T-helper 17 cell (primary cell): ENCODE measurements at places on chromosomes 5 and 9.
A peak's percentile ranks its signal among the peaks of the same experiment; 100 is the strongest.

- H3K27ac ChIP-seq, result no peak overlapping the region
- no peak overlapping the region for H3K4me3 ChIP-seq
- H3K36me3 ChIP-seq, result no peaks in the 10 kb centered on the region
- H3K27me3 ChIP-seq, result peaks cover 27% of the 10 kb centered on the region
- no peak for DNase-seq
Observed at GRCh38 chr9:135326633-135327152, 152.9 kb upstream of the PPP1R26 start.

GRCh38 chr5:75367401-75367800, 30.4 kb downstream of the HMGCR start:
- no peaks in the 10 kb centered on the region for H3K36me3 ChIP-seq
- H3K27me3 ChIP-seq, result no peaks in the 10 kb centered on the region
- H3K4me1 ChIP-seq, result peaks cover 11% of the 10 kb centered on the region

DNA sequence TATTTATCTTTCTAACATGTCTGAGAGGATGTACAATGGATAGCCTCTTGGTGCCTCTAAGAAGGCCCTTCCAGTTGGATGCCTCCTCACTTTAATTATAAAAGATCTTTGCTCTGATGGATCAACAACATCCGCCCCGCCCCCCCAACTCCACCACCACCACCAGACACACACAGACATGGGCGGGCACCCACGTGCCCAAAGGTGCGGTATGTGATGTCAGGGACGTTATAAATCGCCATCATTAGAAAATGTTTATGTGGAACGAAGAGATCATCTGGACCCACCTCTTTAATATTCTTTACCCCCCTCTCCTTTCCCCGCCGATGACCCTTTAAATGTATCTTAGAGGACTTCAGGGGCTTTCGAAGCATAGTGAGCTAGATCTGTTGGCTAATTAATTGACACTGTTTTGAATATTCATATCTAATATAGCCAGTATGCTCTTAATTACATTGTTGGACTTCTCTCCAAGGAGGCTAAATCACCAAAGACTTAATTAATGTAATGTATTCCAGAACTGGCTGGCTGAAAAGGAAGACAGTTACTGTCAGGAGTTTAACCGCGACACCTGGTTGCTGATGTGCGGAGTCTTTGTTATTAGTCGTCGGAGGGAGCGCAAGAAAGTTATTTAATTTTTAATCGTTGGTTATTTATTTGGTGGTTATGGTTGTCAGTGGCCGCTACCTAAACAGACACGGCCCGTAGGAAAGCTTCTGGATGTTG, 6.1 kb upstream of the FOXB2 start:
- peaks cover 75% of the 10 kb centered on the region for H3K27me3 ChIP-seq
- peaks cover 17% of the 10 kb centered on the region for H3K4me1 ChIP-seq
- H3K27ac ChIP-seq, result peak overlapping the region; percentile 37
- H3K4me3 ChIP-seq, result no peak overlapping the region
- H3K36me3 ChIP-seq, result peaks cover 7% of the 10 kb centered on the region
- no peak for DNase-seq

GRCh38 chr9:89342948-89343347, 24.6 kb downstream of the SECISBP2 start:
- H3K4me3 ChIP-seq, result no peak overlapping the region
- peaks cover 21% of the 10 kb centered on the region for H3K4me1 ChIP-seq
- DNase-seq, result no peak
- H3K27me3 ChIP-seq, result no peaks in the 10 kb centered on the region
- peaks cover 24% of the 10 kb centered on the region for H3K36me3 ChIP-seq

DNA sequence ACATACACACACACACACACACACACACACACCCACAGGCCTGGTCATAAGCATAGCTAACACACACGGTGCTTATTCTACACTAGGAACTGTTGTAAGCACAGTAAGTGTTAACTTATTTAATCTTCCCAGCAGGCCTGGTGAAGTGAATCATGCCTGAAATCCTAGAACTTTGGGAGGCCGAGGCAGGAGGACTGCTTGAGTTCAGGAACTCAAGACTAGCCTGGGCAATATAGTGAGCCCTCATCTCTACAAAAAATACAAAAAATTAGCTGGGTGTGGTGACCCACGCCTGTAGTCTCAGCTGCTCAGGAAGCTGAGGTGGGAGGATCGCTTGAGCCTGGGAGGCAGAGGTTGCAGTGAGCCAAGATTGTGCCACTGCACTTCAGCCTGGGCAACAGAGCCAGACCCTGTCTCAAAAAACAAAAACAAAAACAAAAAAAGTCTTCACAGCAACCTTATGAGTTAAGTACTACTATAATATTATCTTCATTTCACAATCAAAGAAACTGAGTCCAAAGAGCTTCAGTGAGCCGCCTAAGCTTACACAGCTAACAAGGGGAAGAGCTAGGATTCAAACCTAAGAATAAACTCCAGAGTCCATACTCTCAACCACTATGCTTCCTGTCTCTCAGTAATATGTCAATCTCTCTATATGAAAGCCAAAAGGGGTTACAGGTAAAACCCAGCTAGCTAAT, 2.3 kb downstream of the MEGF9 start:
- H3K27me3 ChIP-seq, result no peaks in the 10 kb centered on the region
- no peaks in the 10 kb centered on the region for H3K36me3 ChIP-seq
- DNase-seq, result no peak
- peak overlapping the region; percentile 94 for H3K4me3 ChIP-seq

GRCh38 chr5:146883511-146883910, 5.0 kb upstream of the PPP2R2B start:
- H3K4me1 ChIP-seq, result peaks cover 7% of the 10 kb centered on the region
- H3K36me3 ChIP-seq, result no peaks in the 10 kb centered on the region
- H3K4me3 ChIP-seq, result no peak overlapping the region

DNA sequence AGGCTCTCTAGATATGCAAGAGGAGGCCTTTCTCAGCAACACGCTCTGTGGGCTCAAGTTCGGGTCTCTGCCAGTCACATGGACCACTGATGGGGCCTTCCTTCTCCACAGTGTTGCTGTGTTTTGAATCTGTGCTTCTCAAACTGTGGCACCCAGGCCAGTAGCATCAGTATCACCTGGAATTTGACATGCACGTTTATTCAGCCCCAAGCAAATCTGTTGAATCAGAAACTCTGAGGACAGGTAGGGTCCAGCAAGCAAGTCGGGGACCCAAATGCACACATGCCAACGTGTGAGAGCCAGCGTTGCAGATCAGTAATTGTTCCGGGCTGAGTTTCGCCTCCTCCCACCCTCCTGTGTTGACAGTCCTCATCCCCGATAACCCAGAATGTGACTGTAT, 502.6 kb downstream of the IRX1 start:
- no peak for DNase-seq
- no peak overlapping the region for H3K4me3 ChIP-seq
- H3K36me3 ChIP-seq, result no peaks in the 10 kb centered on the region
- H3K27me3 ChIP-seq, result no peaks in the 10 kb centered on the region
- H3K4me1 ChIP-seq, result no peaks in the 10 kb centered on the region

DNA sequence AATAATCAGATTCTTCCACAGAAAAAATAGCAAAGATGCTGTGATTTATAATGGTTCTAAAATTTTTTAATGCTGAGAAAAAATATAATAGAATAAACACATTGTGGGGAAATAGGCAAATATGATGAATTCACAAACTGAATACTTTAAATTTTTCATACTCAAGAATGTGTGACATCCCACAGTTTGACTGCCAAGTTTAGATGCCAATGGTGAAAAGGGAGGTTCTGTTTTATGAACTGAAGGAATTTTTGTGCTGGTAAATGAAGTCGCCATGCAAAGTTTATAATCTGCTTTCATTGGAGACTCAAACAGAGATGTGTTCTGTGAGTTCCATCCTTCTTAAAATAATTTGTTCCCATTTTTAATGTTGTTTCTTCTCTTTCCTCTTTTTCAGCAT, 367.5 kb upstream of the ADAMTS16 start:
- DNase-seq, result no peak
- no peaks in the 10 kb centered on the region for H3K27me3 ChIP-seq
- H3K4me1 ChIP-seq, result no peaks in the 10 kb centered on the region
- no peaks in the 10 kb centered on the region for H3K36me3 ChIP-seq

DNA sequence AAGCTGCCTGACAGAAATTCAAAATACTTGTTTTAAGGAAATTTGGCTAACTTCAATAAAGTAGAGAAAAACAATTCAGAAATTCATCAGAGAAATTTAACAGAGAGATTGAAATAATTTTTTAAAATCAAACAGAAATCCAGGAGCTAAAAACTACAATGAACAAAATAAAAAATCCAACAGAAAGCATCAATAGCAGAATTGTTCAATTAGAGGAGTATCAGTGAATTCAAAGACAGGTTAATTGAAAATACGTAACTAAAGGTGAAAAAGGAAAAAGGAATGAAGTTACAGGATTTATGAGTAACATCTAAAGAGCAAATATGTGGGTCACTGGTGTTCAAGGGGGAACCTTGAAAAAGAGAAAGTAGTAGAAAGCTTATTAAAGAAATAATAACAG, 36.8 kb downstream of the FANCC start:
- H3K4me3 ChIP-seq, result no peak overlapping the region
- DNase-seq, result no peak
- H3K36me3 ChIP-seq, result no peaks in the 10 kb centered on the region
- no peaks in the 10 kb centered on the region for H3K4me1 ChIP-seq

- H3K4me1 ChIP-seq, result peaks cover 29% of the 10 kb centered on the region
- no peak overlapping the region for H3K4me3 ChIP-seq
- H3K27me3 ChIP-seq, result no peaks in the 10 kb centered on the region
- peak overlapping the region; percentile 51 for H3K27ac ChIP-seq
Observed at GRCh38 chr9:4690144-4690543, 10.8 kb downstream of the CDC37L1 start.

- no peak for DNase-seq
- no peaks in the 10 kb centered on the region for H3K36me3 ChIP-seq
- no peak overlapping the region for H3K4me3 ChIP-seq
- H3K27ac ChIP-seq, result no peak overlapping the region
Observed at GRCh38 chr9:135126451-135127187, 39.2 kb downstream of the OLFM1 start.

- no peaks in the 10 kb centered on the region for H3K4me1 ChIP-seq
- no peak overlapping the region for H3K27ac ChIP-seq
- H3K36me3 ChIP-seq, result no peaks in the 10 kb centered on the region
- H3K4me3 ChIP-seq, result no peak overlapping the region
Observed at GRCh38 chr5:2003690-2004365, 121.1 kb upstream of the IRX4 start.

- no peaks in the 10 kb centered on the region for H3K4me1 ChIP-seq
- no peaks in the 10 kb centered on the region for H3K27me3 ChIP-seq
- DNase-seq, result no peak
- H3K36me3 ChIP-seq, result no peaks in the 10 kb centered on the region
- H3K4me3 ChIP-seq, result no peak overlapping the region
Observed at GRCh38 chr5:142500227-142500905, 175.5 kb upstream of the SPRY4 start.

GRCh38 chr9:120689860-120690259, 24.4 kb downstream of the MEGF9 start:
- H3K4me1 ChIP-seq, result peaks cover 18% of the 10 kb centered on the region
- no peak overlapping the region for H3K27ac ChIP-seq
- DNase-seq, result no peak
- H3K4me3 ChIP-seq, result no peak overlapping the region
